ENCODE measurements at places on chromosomes 1 and 21.

DNA sequence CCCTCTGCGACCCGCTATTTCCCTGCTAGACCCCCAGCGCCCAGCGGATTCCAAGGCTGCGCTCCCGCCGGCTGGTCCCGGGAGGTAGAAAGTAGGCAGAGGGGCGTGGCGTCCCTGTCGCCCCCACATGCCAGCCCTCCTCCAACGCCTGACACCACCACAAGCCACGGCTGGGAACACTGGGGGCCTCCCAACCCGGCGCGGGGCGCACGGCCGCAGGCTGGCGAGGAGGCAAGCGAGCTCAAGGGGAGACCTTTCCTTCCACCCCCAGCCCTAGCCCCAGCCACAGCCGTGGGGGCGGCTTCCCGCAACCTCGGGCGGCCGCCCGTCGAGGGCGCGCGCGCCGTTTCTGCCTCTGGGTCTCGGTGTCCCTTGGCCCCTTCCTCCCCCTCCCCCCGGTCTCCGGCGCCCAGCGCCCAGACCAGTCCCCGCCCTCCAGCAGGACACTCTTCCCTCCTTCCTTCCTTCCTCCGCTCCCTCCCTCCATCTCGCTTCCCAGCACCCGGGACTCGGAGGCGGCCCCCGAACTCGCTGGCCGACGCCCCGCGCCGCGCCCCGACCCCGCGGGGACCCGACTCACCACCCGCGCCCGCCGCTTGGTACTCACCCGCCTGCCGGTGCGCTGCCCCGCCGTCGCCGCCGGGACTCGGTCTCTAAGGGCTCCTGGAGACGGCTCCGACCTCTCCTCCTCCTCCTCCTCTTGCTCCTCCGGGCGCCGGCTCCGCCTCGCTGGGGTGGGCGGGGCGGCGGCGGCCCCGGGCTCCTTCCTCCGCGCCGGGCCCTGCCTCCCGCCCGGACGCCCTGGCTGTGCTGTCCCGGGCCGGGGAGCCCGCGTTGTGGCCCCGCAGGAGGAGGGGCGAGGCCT lies at the start of gene GNG12:
Gene GNG12, minus strand, starts transcription at position 731 of the 865 bp plus-strand sequence. CDS start 125,781 bp downstream, outside the sequence.
- no peak for DNase-seq

- DNase-seq, result no peak
These were observed 22.1 kb downstream of the BATF3 start for GRCh38 chr1:212677573-212677972.

DNA sequence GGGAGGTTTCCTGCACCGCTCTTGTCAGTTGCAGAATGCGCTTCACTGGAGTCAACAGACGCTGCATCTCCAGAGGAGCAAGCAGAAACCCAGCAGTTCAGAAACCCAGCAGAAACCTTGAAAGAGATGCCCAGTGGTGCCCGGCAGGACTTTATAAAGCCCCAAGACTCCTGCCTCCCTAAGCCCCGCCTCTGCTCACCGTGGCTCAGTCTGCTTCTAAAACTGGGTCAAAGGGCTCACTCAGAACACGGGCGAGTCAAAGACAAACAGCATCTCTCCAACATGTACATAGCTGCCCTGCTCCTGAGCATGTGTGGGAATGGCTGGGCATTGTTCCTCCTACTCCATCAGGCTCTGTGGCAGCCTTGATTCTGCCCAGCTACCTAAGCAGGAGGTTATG lies at the start of gene HMGCS2:
Gene HMGCS2, minus strand, starts transcription at position 128 of the 400 bp plus-strand sequence. Its CDS starts 61 bp downstream, at position 67.
- no peak for DNase-seq

DNA sequence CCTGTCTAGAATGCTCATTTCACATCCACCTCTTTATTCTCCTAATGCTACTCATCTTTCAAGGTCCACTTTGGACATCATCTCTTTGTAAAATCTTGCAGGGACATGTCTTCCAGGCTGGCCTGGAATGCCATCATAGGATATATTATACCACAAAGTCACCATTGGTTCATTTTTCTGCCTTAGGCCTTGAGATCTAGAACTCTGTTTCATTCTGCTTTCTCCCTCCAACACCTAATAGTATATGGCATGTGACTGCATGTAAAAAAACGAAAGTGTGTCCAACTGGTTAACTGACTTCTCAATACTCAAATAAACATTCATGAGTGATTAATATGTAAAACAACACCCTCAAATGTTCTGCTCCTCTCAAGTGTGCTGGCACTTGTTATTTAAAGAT lies 84.1 kb downstream of the RGS2 start:
- no peak for DNase-seq

- DNase-seq, result no peak
These were observed 167.3 kb upstream of the KCNJ6 start for GRCh38 chr21:38083535-38083934.

DNA sequence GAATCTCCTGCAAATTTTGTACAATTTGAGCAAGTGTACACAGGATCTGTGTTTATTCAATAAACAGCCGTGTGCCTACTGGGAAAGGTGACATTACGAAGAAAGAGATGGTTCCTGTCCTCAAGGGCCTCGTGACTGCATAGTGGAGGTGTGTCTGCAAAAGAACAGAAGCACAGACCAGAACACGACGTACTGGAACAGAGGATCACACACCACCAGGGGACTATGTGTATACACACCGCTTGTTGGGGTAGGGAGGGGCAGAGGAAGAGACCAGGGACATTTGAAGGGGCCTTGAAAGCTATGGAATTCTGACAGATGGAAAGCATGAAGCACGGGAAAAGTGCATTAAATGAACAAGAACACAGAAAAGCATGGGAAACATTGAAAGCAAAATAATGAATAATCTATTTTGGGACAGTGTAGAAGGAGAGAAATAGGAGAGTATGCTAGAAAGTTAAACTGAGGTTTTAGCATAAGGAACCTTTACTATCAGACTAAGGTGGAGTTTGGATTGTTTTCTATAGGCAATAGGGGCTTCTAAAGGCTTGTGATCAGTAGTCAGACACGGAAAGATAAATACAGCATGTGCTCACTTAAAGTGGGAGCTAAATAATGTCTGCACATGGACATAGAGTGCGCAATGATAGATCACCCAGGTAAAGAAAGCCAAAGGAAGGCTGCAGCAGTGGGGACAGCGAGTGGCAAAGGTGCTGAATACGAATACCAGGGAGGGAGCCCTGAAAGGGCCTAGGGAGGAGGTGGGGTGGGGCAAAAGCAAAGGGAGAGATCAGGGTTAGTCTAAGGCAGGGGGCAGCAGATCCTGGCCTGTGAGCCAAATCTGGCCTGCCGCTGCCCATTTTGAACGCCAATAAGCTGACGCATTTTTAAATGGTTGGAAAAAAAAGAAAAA lies 11.0 kb downstream of the JAK1 start:
- DNase-seq, result no peak
